ENCODE measurements at places on chromosomes 2 and 18. TPM values are rescaled to one million over a fixed set of nuclear protein-coding genes. Genes with fewer than 3 reads are reported as not detected.

EPAS1 gene
- total RNA-seq, result 414 TPM

- H3K36me3 ChIP-seq, result no peaks in the 10 kb centered on the region
- no peaks in the 10 kb centered on the region for H3K4me1 ChIP-seq
- no peaks in the 10 kb centered on the region for H3K27me3 ChIP-seq
- DNase-seq, result no peak
Measured at GRCh38 chr2:17813742-17814473, 2.4 kb upstream of the MSGN1 start.

KCNG2 gene
- total RNA-seq, result 1.1 TPM

BOLL gene
- total RNA-seq, result not detected

SCN2A gene
- 0.81 TPM for total RNA-seq

DNA sequence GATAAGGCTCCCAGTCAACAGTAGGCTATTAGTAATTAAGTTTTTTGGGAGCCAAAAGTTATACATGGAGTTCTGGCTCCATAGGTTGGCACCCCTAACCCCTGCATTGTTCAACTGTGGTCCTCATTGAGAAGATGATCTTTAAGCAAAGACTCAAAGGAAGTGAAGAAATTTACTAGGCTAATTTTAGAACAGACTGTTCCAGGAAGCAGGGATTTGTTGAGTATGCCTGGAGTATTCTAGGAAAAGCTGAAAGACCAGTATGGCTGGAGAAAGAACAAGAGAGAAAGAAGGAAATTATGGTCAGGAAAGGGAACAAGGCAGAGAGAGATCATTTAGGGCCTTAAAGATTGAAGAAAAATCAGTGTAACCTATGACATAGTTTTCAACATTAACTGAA lies 125.1 kb downstream of the PMAIP1 start:
- H3K4me3 ChIP-seq, result no peak overlapping the region
- DNase-seq, result no peak
- H3K27ac ChIP-seq, result no peak overlapping the region

GRCh38 chr2:142502402-142502801 lies 371.6 kb upstream of the LRP1B start:
- H3K27ac ChIP-seq, result no peak overlapping the region
- H3K27me3 ChIP-seq, result no peaks in the 10 kb centered on the region
- H3K4me3 ChIP-seq, result no peak overlapping the region
- no peaks in the 10 kb centered on the region for H3K4me1 ChIP-seq

GDF7 gene
- 16.4 TPM for total RNA-seq

- H3K4me3 ChIP-seq, result no peak overlapping the region
- H3K36me3 ChIP-seq, result no peaks in the 10 kb centered on the region
- no peak for DNase-seq
Measured at GRCh38 chr2:172273910-172274571, 153.3 kb upstream of the ITGA6 start.

Data from aorta (tissue), 5 donors.